Jurkat, Clone E6-1 (cell line): ENCODE measurements at places on chromosomes 1 and 21.
A peak's percentile ranks its signal among the peaks of the same experiment; 100 is the strongest.

- no peak for DNase-seq
These were observed 1.2 kb downstream of the TUT4 start for GRCh38 chr1:52551507-52552235.

GRCh38 chr1:21624571-21625389, 44.4 kb downstream of the RAP1GAP start:
- no peak for DNase-seq

- DNase-seq: no peak
These were observed 19.2 kb downstream of the NFIA start for GRCh38 chr1:61101536-61101935.

DNA sequence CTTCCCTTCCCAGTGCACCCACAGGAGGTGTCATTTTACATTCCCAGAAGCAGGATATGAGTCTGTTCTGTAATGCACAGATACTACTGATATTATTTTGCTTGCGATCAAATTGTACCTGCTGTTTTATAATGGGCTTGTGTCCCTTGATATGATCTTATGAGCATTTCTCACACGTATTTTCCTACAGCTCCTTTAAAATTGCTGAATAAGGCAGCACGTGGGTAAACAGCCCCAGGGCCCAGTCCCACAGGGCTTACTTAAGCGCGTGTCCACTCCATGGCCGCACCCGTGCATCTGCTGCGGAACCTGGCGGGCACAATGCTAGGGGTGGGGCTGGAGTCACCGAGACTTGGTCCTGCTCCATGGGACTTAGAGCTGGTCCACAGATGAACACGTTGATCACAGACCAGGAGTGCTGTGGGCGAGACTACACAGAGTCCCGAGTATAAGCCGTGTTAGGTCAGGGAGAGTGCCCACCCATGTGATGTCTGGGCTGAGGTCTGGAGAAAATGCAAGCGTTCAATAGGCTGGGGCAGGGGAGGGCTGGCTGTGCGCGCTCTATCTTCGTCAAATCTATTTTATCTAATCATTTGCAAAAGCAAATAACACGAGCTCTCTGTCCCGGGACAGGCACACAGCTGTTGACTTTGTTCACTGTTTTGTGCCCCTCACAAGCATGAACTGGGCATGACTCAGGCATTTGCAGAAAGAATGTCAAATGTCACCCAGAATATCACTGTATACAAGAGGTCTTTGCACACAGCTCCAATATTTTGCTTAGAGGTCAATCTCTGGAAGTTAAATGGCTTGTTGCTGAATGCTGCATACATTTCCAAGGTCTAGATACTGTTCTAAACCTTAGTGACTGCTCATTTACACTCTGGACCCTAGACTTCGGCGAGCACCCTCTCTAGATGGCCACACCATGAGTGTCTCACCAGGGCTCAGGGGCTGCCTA, 119.3 kb downstream of the CRYAA start:
- DNase-seq: no peak

GRCh38 chr1:207579436-207579799, 65.5 kb upstream of the CR1L start:
- peak; percentile 53 for DNase-seq

GRCh38 chr1:230219174-230220067, 152.4 kb downstream of the GALNT2 start:
- no peak for DNase-seq

DNA sequence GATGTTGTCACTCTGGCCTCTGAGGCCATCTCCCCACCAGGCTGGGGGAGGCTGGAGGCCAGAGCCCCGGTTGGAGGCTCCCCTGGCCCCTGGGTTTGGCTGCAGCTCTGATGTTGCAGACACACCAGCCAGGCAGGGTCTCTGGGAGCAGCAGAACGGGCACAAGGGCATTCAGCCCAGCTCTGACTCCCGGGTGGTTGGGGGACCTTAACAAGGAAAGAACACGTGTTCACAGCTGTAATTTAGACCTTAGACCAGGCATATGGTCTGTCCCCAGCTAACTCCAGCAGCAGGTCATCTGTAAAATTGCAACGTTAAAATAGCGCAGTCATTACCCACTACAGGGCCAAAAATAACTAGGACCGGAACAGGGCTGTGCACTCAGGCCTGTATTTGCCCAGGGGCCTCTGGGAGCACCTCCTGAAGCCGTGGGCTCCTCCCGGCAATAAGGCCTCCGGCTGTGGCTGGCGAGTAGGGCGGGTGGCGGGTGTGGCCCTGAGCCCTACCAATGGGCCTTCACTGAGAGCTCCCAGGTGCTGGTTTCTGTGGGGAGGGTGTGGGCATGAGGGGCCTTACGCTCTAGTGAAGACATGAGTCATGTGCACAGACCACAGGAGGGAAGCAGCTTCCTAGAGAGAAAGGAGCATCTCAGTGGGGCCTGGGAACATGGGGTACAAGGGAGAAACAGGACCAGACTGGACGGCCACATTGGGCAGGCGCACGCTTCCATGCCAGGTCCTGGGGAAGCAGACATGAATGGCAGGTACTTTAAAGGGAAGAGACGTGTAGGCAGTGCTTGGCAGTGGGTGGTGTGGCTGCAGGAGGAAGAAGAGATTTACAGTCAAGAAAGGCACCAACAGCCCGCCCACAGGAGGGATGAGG, 6.1 kb downstream of the LDLRAP1 start:
- peak; percentile 63 for DNase-seq

GRCh38 chr1:232597721-232598120, 32.2 kb downstream of the SIPA1L2 start:
- DNase-seq: no peak

- no peak for DNase-seq
These were observed 77.9 kb upstream of the NFIA start for GRCh38 chr1:61004262-61005003.
